Transverse colon (tissue), 4 donors: ENCODE measurements at places on chromosomes 16 and 17. TPM values are rescaled to one million over a fixed set of nuclear protein-coding genes. Genes with fewer than 3 reads are reported as not detected.

DNA sequence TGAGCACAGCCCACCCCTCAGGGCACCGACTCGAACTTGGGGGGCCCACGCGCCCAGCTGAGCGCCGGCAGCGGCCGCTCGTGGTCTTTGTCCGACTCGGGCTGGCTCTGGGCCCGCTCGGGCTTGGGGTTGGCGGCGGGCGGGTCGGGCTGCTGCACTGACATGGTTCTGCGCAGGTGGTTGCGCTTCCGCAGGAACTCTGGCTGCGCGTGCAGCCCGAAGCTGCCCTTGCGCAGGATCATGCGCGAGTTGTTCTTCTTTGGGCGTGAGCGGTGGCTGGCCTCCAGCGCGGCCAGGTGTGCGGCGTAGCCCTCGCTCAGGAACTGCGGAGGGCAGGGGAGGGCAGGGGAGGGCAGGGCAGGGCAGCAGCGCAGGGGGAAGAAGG lies 11.1 kb downstream of the PIMREG start:
- DNase-seq = peak; percentile 62

Gene FOXC2
- total RNA-seq = not detected

- DNase-seq = no peak
These were observed 25.6 kb downstream of the GAS7 start for GRCh38 chr17:10172778-10173177.

Gene OSGIN1
- total RNA-seq = 10.7 TPM

Gene KRT31
- total RNA-seq = not detected

Gene MAP2K3
- 49.5 TPM for total RNA-seq

DNA sequence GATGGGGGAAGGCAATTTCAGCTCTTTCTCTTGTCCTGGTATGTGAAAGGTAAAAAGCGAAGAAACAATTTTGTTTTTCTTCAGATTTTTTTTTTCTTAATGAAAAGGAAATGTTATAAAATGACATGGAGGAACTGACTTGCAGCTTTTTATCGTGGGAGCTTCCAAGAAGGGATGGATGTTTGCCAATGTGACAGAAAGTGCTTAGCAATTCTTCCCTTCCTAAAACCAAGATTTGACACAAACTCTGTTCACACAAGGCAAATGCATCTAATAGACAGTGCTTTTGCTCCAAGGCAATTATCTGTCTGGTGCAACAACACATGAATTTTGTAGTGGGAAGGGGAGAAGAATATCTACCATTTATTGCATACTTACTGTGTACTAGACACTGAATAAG lies 988.5 kb downstream of the CDH11 start:
- DNase-seq = no peak
